Stimulated activated CD4-positive, alpha-beta T cell treated with anti-CD3 and anti-CD28 coated beads, Interleukin-2, amount 100 ng/mL, for 24 hours (primary cell): ENCODE measurements at places on chromosomes 5 and 9.

DNA sequence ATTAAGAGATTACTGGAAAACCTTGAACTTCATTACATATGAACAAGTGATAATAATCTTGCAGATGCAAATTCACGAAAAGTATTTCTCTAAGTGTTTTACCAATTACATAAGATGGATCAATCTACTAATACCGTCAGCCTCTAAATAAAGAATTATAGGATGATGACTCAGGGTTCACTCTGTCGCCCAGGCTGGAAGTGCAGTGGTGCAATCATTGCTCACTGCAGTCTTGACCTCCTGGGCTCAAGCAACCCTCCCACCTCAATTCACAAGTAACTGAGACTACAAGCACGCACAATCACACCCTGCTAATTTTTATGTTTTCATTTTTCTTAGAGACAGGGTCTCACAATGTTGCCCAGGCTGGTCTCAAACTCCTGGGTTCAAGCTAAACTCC, 56.1 kb downstream of the CHD1 start:
- no peak for DNase-seq

DNA sequence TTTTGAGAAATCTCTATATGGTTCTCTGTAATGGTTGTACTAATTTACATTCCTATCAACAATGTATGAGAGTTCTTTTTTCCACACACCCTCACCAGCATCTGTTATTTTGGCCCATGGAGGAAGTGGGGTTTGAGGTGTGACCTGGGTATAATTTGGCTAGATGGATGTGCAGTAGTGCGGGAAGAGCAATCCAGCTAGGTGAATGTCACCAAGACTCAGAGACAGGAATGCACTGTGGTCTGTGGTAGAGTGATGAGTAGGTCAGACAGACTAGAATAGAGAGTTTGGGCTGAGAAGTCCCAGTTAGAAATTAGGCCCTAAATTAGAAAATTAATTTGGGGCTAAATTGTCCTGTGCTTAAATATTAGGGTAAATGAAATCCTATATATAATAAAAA, 32.8 kb upstream of the PIP5K1B start:
- DNase-seq, result no peak

DNA sequence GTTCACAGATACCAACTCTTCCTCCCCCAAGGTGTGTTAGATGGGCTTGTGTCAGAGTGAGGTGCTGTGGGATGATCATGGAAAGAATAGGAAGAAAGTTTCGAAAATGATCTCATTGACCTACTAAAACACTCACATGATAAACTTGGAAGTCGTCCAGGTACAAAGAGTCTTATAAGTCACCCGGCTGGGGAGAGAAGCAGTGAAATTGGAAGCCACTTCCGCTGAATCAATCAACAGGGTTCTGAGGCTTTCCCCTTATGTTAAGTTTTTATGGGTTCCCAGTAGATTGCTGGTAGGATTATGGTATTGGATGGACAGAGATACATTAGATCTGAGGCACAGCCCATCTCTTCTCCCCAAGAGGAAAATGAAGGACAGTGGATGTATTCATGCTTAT, 218.8 kb upstream of the MSX2 start:
- DNase-seq, result no peak

GRCh38 chr9:112061152-112061740, 113.9 kb downstream of the SUSD1 start:
- peak; percentile 36 for DNase-seq

- DNase-seq, result no peak
Measured at GRCh38 chr5:64532657-64533056, 26.8 kb downstream of the RGS7BP start.

- DNase-seq, result no peak
Measured at GRCh38 chr5:31328040-31328733, 134.7 kb downstream of the CDH6 start.

GRCh38 chr5:54835647-54836046, 149.7 kb downstream of the ESM1 start:
- DNase-seq, result no peak

GRCh38 chr9:127112056-127112455, 10.4 kb downstream of the ANGPTL2 start:
- DNase-seq, result no peak

GRCh38 chr5:119083679-119084078, 12.8 kb downstream of the DMXL1 start:
- no peak for DNase-seq

DNA sequence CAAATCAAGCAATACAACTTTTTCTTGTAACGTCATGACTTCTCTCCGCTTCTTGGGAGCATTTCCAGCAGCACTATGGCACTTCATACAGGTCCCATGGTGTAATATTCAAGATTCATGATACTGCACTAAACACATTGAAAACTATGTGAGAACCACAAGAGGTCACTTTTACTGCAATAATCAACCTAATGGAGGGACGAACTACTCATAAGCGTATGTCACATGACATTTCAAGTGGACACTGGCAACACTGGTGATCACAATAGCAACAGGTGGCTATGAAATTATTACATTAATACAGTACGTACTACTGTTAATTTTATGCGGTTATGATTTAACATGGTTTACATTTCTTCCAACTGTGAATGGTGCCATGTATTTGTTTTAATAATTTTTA, 78.6 kb upstream of the TBC1D9B start:
- DNase-seq, result no peak

DNA sequence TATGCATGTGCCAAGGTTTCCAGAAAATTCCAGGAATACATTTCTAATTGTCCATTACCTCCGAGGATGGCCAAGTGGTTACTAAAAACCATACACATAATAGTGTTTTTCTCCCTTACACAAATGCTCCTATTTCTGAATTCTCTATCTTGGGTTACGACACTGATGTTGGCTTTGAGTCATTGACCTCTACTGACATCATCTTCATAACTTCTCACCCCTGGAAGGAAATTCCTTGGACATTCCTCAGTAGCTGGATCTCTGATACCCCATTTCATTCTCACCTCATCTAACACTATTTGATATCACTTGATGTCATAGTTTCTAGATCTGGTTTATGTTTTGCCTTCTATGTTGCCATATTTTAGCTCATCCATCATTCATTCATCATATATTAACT, 287.2 kb downstream of the CTNND2 start:
- DNase-seq, result no peak

DNA sequence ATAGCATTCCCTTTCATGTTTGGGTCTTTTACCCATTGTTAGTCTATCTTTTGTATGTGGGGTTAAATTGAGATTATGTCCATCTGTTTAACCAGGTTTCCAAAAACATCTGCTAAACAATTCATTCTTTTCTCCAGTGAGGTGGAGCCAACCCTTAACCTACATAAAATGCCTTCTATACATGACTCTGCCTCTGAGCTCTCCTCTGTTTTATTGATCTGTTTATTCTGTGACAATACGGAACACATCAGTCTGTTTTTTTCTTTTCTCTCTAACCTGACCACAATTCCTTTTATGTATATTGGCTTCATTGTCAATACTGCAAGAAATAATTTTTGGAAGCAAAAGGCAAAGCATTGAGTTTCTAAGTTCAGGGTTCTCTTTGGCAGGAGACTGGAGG, 9.9 kb upstream of the ARL15 start:
- no peak for DNase-seq

DNA sequence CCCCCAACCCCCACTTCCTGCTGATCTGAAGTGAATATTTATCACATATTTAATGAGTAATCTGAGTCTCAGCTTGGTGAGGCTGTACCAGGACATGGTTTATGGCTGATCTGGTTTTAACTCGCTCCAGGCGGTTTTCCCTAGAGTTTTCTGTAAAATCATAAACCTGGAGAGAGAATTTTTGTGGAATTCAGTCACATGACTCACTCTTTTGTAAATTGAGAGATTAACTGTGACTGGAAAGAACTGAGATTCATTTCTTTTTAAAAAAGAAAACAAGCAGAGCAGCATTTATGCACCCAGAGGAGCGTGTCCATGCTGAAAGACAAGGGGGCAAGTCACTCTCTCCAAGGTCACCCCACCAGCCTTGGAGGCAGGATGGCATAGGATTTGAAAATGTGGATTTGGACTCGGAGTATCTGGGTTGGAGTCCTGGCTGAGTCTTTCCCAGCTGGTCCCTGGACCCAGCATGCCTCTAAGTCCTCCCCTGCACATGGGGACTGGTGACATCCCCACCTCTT, 81.8 kb downstream of the ZNF618 start:
- DNase-seq, result no peak

DNA sequence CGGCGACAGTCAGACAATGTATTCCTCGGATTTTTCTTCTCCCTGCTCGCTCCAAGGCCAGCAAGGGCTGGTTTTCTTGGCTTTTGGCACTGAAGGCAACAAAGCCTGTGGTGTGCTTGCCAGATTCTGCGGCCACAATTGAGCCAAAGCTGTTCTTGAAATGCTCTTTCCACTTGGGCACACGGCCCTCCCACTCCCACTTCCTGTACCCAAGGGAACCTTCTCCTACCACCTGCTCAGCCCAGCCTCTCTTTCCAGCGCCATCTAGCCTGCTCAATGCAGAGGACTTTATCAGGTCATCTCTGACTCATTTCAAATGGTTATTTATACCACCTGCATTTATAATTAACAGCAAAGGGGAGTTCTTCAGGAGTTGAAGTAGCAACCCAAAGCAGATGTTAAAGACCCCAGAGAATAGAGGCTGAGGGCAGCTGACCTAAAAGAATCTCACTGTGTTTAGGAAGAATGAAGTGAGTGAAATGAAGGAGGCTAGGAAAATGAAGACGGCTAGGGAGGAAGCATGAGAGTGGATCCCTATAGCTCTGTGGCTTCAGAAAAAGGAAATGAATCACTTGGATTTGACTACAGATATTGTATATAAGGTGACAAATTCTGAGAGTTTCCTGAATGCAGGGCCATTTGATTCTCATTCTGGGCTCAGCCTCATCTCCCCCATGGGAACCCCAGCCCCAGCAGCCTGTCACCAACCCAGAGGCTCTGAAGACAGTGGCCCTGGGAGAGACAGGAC, 439.0 kb downstream of the ENC1 start:
- peak; percentile 13 for DNase-seq

DNA sequence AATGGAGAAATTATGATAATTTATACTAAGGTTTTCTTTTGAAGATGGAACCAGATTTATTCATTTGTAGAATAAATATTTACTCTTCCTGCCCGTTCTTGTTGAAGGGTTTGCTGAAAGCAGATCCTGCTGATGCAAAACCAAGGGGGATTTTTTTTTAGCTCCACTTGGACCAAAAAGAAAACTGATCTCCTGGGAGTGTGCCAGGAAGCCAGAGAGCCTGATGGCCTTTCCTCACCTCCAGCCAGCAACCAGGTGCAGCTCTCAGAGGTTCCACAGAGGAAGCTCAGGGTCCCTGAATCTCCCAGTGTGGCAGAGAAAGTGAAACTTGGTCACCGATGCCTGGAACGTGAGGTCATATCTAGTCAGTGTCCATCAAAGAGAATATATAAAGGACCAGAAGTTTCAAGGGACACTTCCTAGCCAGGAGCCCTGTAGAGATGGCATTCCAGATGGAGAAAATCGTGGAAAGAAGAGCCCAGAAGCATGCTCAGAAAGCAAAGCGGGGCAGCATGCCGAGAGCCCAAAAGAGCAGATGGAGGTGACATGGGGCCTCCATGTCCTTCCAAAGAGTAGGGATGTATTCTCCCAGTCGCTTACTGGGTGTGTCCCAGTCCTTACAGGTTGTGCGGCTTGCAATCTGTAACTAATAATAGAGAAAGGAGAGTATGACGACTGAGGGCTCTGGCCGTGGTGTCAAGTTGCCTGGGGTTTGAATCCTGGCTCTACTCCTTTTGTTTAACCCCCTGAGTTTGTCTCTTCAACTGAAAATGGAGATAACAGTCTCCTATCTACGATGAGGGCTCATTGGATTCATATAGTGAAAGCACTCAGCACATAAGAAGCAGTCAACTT, 12.2 kb downstream of the AFAP1L1 start:
- DNase-seq, result no peak

DNA sequence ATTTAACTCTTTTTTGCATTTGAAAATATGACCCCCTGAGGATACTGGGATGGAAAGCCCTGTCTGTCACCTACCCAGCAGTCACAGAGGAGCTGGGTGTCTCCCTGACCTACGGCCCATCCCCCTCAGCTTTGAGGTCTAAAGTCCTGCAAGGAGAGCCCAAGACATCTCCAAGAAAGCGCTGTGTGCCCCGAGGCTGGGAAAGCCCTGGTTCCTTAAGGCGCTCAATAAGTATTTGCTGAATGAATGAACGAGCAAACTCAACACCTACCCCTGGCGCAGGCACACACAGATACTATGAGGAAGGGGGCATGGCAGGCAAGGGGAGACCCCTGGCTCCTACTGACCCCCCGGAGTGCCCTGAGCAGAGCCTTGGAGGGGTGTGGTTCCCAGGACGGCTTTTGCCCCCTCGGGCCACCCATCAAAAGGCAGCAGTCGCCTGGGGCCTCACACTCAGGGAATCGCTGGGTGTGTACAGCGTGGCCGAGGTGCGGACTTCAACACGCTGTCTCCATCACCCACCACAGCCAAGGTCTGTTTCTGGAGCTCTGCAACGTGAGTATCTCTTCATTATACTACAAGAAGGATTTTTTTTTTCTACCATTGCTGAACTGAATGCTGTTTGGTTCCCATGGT, 211.6 kb downstream of the ERCC6L2 start:
- DNase-seq, result no peak

DNA sequence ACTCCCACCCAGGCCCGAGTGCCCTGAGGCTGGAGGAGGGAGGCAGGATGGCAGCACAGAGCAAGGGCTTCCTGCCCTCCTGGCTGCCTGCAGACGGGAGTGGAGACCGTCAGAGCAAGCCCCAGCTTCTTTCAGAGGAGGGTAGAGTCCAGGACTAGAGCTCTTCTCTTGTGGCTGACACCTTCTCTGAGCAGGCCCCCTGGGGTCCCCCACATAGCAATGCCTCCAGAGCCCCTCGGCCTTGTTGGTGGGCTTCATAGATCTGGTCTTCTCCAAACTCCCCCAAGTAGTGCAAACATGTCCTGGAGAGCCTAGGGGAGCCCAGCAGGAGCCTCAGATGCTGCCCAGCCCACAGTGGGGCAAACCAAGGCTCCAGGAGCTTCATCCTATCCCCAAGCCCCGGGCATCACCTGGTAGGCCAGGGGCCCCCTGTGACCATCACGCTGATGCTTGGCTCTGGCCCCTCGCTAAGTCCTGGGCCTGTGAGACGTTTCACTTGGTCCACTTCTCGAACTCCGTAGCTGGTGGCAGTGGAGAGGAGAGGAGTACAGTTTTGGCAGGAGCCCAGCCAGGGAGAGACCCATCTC, 2.0 kb downstream of the MZB1 start:
- no peak for DNase-seq

GRCh38 chr9:35736201-35736633, 3.8 kb downstream of the CREB3 start:
- peak; percentile 61 for DNase-seq

- no peak for DNase-seq
Measured at GRCh38 chr5:144173766-144174165, 3.1 kb downstream of the KCTD16 start.

- DNase-seq, result no peak
Measured at GRCh38 chr5:76679231-76679630, 36.7 kb upstream of the F2R start.

DNA sequence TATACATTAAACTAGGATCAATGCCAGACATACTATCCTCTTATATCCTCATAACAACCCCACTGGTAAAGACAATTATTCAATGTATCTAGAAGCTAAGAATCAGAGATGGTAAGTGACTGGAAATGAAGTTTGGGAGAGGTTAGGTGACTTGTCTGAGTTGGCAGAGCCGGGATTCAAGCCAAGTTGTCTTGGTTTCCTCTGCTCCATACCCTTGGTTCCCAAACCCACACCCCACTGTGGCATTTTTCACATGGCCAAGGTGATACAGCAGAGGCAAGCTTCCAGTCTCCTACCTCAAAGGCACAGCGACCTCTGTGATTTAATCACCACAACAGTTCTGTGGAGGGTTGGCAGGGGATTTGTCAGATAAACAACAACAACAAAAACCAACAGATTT, 34.7 kb upstream of the ADRB2 start:
- no peak for DNase-seq

- peak; percentile 13 for DNase-seq
Measured at GRCh38 chr9:88990041-88990728, 1.1 kb upstream of the S1PR3 start.
